ENCODE measurements at places on chromosomes 13 and 19.

DNA sequence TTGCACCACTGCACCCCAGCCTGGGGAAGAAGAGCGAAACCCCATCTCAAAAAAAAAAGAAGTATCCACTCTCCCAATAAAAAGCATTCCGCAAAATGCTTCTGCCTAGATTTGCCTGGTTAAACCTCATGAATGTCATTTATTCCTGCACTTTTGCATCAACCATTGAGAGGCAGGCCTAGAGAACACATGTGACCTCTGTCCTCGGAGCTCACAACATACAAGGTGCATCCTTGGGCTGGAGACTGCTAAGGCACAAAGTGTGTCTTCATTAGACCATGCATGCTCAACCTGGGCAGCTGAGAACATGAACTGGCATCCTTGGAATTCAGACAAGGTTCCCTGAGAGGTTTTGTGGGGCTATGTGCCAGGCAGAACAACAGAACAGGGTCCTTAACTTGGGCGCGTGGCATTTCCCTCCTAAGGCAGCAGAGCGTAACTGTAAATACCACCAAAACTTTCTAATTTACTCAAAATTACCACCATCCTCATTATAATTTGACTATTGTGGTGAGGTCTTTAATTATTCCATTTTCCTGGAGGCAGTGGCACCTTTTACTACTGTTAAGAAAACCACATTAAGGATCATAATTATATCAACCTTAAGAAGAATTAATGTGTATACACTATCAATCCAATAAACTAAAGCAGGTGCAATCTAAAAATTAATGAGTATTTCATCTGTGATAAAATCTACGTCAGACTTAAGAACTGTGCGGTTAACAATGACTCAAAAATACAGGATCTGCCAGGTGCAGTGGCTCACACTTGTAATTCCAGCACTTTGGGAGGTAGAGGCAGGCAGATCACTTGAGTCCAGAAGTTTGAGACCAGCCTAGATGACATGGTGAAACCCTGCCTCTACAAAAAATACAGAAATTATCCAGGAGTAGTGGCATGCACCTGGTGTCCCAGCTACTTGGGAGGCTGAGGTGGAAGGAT is 13.8 kb downstream of the RCBTB1 start:
- no peak for DNase-seq

- no peak for DNase-seq
Observed at GRCh38 chr19:2503521-2504109, 27.7 kb downstream of the GADD45B start.

- no peak for DNase-seq
Observed at GRCh38 chr19:5575590-5575989, 7.8 kb upstream of the TINCR start.

DNA sequence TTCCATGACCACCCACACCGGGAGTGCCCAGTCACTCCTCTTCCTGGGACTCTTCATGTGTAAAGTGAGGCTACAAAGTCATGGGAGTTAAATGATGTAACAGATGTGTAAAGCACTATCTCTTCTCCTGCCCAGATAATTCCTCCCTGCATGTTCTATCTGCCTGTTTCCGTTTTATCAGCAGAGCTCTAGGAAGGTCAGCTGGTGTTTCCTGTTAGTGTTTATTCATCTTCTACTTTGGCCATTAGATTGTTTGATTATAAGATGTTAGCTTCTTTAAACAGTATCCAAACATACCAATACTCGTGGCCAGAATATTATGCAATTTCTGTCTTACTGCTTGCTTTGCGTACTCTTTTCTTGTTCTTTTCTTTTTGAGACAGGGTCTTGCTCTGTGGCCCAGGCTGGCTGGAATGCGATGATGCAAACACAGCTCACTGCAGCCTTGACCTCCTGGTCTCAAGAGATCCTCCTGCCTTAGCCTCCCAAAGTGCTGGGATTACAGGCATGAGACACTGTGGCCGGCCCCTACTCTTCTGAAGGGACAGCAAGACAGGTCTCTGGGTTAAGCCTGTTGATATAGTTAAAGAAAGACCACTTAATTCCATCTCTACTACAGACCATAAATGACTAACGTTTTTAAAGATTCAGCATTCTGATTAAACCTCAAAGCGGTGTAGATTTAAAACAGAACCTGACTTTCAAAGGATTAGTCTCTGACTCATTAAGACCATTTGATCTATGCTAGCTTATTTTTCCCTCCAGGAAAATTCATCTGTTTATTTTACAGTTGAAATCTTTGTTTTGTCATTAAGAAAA is 97.4 kb upstream of the AKAP11 start:
- DNase-seq, result no peak

DNA sequence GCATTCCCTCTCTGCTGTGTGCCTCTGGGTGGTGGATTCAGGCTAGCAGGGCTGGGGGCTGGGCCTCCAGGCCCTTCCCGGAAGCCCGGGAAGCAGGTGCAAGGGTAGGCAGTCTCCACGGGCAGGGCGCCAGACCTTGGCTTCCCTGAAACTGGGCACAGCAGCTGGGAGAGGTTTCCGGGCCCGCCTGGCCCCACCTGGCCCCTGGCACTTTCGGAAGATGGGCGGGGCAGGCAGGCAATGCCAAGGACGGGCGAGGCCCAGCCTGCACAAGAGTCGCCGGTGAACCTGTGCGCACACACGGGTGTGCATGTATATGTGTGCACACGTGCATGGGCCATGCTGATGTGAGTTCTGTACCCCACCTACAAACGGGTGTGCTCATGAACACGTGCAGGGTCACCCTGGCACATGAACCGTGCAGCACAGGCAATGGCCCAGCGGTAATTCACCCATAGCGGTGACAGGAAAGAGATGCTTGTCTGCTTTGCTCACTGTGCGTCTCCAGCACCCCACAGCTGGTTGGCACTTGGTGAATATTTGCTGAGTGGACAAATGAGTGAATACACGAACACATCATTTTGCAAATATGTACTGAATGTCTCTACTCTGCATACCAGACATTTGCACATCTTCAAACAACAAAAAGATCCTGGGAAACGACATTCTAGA is 15.3 kb downstream of the GADD45B start:
- no peak for DNase-seq

DNA sequence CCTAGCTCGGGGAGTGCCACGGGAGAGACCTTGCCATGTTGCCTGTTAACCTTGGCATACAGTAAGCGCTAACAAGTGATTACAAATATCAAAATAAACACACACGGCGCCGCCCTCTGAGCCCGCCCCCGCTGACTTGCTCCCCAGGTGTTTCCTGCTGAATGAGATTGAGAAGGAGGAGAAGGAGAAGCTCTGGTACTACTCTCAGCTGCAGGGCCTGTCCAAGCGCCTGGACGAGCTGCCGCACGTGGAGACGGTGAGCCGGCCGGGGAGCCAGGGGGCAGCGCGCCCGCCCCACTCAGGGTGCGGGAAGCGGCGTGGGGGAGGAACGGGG is 5.0 kb downstream of the APC2 start:
- DNase-seq, result no peak

DNA sequence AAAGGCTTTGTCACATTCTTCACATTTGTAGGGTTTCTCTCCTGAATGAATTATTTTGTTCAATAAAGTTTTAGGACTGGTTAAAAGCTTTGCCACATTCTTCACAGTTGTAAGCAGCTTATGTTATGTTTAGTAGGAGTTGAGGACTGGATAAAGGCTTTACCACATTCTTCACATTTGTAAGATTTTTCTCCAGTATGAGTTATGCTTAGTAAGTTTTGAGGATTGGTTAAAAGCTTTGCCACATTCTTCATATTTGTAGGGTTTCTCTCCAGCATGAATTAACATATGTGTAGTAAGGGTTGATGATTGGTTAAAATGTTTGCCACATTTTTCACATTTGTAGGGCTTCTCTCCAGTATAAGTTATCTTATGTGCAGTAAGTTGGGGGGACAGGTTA is 79.9 kb downstream of the ZNF431 start:
- no peak for DNase-seq

DNA sequence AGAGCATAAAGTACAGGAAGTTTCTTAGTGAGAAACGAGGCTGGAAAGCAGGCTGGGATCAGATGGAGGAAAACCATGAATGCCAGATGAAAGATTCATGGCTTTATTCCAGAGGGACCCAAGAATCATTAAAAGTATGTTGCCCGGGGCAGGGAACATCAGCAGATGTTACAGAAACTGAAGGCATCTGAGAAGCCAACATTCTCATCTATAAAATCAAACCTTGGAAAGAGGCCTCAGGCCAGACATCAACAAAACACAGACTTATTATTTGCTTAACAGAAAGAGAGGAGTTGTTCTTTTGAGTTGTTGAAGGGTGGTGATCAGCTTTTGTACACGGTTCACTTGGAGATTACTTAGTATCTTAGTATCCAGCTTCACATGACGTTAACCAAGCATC is 543.6 kb downstream of the RFC3 start:
- DNase-seq, result no peak

DNA sequence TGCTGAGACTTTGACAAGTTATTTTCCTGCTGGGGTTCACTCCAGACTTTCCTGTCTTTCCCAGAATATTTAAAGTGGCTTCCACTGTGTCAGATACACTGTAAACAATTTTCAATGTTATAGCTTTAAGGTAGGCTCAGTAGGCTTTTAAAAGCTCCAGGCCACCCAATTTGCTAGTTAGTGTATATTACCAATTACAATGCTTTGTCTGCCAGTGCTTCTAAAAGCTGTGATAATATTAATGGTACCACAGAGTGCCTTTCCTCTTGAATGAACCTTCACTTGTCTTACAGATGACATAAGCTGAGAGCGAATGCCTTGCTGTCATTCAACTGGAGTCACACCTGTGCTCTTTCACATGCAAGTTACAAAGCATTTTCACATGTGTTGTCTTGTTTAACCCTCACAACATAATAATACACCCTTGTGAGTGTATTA is 239.7 kb upstream of the HTR2A start:
- no peak for DNase-seq

DNA sequence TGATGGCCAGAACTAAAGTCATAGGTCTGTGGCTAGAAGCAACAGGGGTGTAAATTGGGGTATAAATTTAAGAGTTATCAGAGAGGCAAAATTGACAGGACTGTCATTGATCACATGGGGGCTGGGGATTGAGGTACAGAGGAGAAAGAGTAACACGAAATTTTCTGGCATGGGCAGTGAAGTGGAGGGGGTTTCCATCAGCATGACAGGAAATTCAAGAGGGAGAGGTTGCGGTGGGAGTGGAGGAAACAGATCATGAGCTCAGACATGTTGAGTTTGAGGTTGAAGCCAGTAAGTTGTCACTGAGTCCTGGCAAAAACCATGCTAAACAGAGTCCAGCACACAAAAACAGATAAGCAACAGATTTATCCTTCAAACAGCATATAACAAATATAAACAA is 192.1 kb upstream of the TSC22D1 start:
- DNase-seq, result no peak

- DNase-seq, result no peak
Observed at GRCh38 chr13:97273341-97273831, 51.3 kb downstream of the MBNL2 start.

All from NCI-H2227 treated with DMSO at 0.1 percent for 48 hours (cell line).